ENCODE measurements at places on chromosomes 2 and 18.
A peak's percentile ranks its signal among the peaks of the same experiment; 100 is the strongest.

- no peak for DNase-seq
These were observed 20.8 kb downstream of the ATF2 start for GRCh38 chr2:175147186-175147585.

GRCh38 chr2:233259730-233260129 is 8.3 kb downstream of the ATG16L1 start:
- no peak for DNase-seq

DNA sequence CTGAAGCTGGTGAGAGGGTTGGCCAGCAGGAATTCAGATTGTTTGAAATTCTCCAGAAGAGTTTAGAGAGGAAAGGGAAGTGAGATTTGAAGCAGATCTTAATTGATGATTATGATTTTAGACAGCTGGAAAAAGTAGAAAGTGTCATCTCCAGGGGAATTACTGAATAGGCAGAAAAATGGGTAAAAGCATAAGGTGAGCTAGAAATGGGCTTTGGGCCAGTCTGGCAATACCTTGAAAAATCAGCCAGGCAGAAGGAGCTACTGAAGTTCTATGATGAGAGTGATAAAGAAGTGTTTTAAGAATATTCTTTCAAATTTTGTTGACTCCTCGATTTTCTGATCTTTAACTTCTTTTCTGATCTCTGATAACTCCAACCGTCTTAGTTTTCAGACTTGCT is 172.9 kb upstream of the CCDC150 start:
- DNase-seq = no peak

DNA sequence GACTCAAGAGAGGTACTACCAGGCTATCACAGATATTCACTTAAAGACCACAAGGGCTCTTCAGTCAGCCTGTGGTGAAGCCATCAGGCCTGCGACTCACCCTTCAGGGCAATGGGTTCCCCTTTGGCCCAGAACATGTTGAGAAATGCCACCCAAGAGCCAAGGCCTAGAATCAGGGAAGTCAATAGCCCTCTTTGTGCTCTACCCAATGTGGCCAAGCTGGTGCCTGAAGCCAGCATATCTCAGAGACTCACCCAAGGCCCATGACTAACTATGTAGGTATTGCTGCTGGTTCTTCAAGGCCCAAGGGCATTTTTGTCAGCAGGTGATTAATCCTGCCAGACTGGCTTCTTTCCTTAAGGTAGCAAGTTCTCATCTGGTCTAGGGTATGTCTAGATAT is 338.9 kb upstream of the SETBP1 start:
- DNase-seq = no peak

DNA sequence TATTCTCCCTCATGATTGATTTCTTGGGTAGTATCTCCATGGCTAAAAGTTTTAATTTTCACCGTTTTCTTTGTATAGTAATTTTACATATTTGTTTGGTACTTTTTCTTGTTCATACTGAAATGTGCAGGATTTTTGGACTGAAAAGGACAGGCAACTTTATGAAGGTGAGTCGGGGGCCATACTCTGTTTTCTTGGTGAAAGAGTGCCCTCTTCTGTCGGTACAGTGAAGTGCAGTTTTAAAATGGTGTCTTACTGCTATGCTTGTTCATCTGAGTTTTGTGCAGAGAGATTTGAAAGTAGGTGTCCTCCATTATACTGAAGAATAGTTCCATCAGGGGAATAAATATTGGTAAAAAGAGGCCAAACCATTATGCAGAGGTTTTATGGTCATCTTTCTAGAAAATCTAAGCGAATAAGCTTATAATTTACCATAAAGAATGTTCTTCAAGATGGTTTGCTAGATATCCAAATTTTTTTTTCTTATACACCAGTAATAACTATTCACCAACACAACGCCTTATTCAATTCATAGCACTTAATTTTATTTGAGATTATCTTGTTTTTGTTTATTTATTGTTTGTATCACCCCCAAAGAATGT is 8.7 kb upstream of the SERPINB13 start:
- DNase-seq = no peak

DNA sequence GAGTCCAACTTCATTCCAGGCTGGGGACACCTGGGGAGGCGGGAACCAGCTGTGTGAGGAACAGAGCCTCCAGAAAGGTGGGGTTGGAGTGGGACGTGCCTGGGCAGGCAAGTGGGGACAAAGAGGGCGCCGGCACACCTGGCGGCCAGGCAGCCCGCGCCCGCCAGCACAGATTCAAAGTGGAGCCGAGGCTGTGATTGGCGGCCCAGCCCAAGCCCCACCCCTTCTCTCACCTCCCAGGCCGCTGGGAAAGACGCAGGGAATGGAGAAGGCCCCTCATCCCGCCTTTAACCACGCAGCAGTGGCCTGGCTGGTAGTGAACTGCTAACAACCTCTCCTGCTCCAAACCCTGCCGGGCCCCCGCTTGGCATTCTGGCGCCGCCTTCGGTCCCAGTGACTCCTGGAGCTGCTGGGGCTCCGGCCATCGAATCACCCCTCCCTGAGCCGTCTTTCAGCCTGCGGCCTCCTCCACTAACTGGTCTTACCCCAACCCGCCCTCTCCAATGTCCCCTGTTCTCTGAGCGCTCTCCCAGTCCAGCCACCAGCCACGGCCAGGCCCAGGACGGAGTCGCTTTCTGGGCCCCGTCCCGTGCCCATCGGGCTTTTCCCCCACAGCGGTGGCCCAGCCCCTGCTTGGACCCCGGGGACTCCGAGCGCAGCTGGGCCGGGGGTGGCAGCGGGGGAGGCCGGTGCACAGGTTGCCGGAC is 27.9 kb upstream of the PTMA start:
- DNase-seq = no peak

GRCh38 chr2:146385031-146385430 is 1459.8 kb upstream of the ACVR2A start:
- no peak for DNase-seq

DNA sequence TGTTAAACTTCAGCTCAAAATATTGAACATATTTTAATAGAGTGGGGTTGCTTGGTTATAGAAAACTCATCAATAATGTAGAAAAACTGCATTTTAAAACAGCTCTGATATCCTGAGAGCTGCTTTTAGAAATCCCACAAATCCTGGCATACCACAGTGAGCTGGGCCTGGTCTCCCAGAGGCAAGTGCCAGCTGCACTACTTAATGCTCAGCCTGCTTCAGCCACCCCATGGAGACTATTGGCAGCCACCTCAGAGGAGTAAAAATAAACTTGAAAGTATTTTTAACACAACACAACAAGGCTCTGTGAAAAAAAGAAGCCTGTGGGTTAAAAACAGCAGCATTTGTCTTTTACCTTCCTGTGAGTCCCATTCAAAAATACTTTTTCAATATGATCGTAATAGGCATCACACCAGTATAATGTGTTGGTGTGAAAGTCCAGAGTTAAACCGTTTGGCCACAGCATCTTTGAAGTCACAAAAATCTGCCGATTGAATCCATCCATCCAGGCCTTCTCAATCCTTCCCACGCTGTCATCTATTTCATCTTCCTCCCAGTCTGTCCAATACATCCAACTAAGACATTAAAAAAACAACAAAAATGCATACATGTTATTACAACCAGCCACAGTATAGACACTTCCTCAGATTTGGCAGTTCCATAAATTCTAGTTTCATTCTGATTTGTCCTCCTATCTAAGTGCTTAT is 1115.3 kb downstream of the LRP1B start:
- DNase-seq = no peak

GRCh38 chr2:160942476-160943142 is 217.6 kb upstream of the TANK start:
- DNase-seq = no peak

GRCh38 chr18:21112140-21112473 is 494 bp upstream of the ROCK1 start:
- peak; percentile 29 for DNase-seq

GRCh38 chr2:240561325-240561971 is 1.3 kb downstream of the DUSP28 start:
- DNase-seq = no peak

GRCh38 chr2:86304416-86304815 is 33.0 kb downstream of the REEP1 start:
- DNase-seq = no peak

DNA sequence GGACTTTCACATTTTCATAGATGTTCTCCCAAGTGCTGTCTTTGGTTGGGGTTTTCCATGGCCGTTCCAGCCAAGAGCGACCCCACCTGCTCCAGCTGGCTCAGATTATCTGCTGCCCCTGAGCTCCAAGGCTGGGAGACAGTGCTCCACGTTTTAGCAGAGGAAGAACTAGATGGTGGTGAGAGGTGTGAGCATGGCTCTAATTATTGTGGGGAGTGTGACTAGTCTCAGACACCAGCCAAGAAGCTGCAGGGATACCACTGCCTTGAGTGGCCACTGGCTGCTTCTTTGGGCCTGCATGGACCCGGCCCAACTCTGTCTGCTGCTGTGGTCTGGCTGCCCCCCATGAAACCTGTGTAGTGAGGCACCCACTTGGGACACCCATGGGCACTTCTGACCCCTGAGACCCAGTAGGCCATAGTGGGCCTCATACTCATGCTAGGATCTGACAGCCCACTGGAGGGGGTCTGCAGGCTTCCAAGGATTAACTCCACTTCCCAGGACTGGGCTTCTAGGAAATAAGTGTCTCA is 2.8 kb upstream of the NCL start:
- no peak for DNase-seq

DNA sequence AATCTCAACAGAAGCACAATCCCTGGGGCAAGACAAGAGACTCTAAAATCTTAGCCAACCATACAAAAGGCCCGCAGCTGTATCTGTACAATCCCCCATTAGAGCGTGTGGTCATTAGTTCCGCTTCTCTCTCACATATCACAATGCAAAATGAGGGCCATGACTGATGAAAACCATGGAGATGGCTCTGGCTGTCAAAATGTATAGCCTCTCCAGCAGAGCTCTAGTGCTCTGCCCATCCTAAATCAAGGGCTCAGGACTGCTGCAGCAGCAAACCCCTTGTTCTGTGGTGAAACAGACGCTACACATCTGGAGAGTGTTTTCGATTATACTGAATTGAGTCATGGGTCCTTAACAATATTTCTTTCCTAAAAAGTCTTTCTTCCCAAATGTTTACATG is 221.0 kb downstream of the PID1 start:
- no peak for DNase-seq

DNA sequence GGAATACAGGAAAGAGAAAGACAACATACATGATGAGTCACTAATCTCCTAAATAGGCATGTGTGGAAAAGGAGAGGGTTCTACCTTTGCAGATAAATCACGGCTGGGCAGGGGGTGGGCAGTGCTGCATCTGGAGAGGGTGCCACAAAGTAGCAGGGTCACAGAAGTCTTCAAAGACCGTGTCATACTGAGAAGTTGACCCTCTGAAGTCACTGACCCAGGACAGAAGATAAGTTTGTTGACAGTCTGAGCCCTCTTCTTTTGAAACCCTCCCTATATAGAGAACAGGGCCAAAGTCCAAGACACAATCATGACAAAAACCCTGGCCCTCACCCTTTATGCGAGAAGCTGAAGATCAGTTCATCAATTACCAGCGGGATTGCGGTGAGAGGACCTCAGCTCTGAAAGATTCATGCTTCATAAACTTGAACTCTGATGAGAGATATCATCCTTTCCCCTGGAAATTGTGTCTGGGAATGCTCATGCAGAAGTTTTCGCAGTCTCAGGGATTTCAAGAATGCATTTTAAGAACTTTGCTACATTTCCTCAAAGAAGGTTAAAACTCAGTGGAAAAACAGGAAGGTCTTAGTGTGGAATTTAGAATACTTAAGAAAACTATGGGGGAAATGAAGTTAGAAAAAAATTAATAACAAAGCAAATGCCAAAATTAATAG is 129.5 kb downstream of the FAM124B start:
- DNase-seq = no peak

DNA sequence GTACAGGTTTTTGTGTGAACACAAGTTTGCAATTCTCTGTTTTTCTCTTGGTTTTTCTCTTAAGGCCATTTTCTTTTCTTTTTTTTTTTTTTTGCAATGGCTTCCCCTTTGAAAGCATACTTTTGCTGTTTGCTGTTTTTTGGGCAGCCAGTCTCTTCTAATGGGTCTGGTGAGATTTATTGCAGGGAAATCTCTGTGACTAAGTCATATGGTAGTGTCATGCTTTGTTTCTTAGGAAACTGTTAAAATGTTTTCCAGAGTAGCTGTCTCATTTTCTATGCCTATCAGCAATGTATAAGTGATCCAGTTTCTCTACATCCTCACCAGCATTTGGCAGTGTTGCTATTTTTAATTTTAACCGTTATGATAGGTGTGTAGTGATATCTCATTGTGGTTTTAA is 27.9 kb upstream of the CDCA7 start:
- no peak for DNase-seq

- no peak for DNase-seq
These were observed 84.9 kb downstream of the METTL4 start for GRCh38 chr18:2486426-2486825.

GRCh38 chr2:222504719-222505118 is 80.4 kb downstream of the SGPP2 start:
- no peak for DNase-seq

DNA sequence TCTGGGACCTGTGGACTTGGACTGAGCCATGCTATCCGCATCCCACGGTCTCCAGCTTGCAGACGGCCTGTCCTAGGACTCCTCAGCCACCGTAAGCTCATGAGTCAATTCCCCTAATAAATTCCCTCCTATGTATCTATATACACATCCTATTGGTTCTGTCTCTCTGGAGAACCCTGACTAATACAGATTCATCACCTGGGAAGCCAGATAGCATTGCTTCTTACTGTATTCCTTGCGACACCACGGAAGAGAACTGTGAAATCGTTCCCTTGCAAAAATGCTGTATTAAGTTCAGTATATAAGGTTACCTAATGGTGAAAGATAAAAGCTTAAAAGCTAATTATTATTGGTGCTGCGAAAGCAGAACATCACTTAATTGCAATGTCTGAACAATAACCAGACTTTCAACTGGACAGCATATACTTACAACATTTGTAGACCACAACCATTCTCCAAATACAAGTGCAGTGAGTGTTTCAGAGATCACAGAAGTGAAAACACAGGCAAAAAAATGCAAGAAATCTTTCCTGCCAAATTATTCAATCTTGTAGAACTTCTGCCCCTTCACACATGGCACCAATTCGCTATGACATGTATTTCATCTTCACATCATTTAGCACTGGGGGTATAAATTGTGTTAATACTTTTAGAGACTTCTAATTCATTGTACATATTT is 352.9 kb downstream of the TXNL1 start:
- DNase-seq = no peak

GRCh38 chr2:176122683-176123410 is at the start of gene HOXD9:
Gene HOXD9 (plus strand): TSS chr2:176122719. CDS start chr2:176122769, 50 bp downstream.
- DNase-seq = no peak

DNA sequence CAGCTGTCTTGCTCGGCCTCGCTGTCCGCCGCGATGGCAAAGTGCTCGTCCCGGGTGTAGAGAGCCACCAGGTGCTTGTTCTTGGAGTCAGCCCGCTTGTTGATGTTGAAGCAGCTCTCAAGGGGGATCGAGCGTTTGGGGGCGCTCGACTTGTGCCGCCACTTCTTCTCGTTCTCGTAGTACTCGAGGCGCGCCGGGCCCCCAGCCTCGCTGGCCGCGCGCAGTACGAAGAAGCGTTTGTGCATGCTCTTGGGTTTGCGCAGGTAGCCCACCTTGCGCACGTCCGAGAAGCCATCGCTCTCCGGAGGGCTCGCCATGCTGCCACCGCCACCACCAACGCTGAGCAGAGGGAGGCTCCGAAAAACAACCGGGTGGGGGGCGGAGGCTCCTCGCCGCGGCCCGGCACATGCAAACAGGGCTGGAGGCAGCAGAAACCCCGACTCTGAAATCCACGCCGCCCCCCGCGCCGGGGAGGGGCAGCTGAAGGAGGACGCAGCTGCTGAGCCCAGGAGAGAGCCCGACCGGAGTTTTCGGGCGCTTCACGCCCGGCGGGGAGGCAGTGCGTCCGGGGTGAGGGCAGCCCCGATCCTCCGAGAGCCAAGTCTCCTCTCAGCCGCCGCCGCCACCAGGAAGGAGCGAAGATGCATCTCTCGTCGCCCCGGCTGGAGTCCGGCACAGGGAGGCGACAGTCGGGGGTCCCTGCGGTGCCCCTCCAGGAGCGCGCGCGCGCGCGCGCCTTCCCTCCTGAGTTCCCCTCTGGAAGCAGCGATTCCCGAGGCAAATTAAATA is 1.0 kb downstream of the IRS1 start:
- DNase-seq = peak; percentile 29
